OCI-LY7 (cell line): ENCODE measurements at places on chromosomes 2 and 18. TPM values are rescaled to one million over a fixed set of nuclear protein-coding genes. Genes with fewer than 3 reads are reported as not detected.
A peak's percentile ranks its signal among the peaks of the same experiment; 100 is the strongest.

DNA sequence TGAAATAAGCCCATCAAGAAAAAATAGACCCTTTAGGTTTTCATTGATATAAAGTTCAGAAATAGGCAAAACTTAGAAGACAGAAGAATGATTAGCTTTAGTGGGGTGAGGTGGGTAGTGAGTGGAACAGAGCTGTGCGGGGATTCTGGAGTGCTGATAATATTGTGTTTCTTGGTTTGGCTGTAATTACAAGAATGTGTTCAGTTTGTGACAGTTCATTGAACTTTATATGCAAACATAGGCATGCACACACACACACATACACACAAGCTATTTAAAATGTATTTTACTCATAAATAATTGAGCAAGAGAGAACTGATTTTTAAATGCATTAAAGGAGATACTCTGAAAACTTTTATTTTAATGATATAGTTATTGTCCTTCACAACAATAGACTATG lies 17.1 kb downstream of the ARHGAP15 start:
- no peak for DNase-seq

DNA sequence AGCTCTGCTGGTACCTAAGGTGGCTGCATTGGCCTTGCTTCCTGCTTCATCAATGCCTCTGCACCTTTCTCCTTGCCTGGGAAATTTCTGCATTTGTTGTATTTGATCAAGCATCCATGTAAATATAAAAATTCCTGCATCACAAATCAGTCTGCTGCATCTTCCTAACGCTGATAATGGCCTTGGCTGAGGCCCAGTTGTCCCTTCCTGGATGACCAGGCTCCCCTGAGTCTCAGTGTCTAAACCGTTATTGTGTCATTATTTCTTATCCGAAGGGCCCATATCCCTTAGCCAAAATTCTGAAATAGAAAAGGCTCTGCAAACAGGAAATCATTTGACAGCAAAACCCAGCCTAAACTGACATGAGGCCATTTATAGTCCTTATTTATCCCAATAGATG lies 62.4 kb downstream of the KLHL29 start:
- no peak for DNase-seq

IL1RN gene
- total RNA-seq = not detected in 2 replicates

DNA sequence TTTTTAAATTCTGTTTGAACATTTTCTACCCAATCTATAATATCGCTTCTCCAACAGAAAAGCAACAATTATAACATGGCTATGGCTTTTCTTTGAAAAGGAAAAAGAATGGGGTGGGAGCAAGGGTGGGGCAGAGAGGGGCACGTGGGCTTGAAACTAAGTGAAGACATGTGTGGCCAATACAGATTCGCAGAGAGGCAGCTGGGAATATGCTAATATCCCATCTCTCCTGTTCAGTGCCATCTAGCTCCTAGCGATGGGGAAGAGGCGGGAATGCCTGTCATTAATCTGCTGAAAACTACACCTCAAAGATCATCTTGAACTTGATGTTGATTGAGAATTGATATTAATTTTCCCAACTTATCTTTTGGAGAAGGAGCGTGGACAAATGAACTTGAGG lies 65.5 kb upstream of the ITGA6 start:
- no peak for DNase-seq

DNA sequence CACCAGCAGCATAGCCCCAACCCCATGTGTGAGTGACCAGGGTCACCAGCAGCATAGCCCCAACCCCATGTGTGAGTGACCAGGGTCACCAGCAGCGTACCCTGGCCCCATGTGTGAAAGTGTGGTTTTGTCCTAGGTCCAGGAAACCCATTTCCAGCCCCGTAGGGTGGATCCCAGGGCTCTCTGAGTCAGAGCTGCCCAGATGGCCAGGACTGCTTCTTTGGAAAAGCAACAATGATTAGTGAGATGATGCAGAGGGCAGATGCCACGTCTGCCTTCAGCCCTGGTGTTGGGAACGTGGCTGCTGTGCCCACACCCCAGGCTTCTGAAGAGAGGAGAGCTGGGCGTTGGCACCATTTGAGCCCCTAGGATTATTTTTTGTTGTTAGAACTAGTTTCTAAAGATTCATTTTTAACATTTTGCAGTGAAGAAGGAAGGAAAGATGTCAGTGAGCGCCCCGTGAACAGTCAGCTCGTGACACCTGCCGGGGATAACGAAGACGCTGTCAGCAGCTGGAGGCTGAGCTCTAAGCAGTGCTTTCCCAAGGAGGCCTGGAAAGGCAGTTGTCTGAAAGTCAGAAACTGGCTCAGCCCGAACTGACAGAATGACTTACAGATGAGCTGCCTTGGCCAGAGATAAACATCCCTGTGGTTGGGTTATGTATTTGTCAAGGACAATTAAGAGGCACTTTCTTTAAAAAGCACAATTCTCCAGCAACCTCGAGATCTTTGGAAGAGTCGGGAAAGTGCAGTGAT lies 32.1 kb upstream of the KCNG2 start:
- no peak for DNase-seq

DNA sequence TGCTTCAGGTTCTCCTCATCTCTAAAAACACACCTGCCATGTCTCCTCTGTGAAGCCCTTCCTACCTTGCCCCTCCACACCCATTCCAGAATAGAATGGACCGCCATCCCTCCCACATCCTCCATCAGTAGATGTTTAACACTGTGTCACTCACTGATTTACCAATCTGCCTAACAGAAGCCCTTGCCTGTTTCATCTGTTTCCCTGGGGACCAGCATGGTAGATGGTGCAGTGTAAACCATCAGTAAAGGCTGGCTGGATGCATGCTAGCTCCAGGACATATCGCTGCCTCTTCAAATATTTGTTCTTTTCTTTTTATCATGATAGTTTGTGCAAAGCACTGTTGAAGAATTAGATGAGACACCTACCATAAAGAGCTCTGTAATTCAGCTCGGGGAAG lies 271.4 kb downstream of the PIEZO2 start:
- peak; percentile 39 for DNase-seq

TEX51 gene
- not detected in 2 replicates for total RNA-seq

ITM2C gene
- total RNA-seq = not detected in 2 replicates

- DNase-seq = no peak
These were observed 289.7 kb downstream of the DYSF start for GRCh38 chr2:71742953-71743601.

DNA sequence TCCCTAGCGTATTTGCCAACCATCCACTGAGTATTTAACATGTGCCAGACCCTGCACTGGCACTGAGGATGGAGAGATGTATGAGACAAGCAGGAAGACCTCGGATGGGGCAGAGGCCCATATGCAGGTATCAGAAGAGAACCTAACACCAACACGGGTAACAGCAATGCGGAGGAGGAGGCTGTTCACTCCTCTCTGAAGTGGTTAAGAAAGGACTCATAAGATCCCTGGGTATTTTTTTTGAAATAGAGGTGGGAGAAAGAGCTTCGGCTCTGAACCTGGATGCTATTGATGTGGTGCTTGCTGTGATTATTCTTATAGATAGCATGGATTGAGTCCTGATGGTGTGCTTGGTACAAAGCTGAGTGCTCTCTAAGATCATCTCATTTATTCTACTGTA lies 418.3 kb downstream of the LPIN1 start:
- no peak for DNase-seq

DNA sequence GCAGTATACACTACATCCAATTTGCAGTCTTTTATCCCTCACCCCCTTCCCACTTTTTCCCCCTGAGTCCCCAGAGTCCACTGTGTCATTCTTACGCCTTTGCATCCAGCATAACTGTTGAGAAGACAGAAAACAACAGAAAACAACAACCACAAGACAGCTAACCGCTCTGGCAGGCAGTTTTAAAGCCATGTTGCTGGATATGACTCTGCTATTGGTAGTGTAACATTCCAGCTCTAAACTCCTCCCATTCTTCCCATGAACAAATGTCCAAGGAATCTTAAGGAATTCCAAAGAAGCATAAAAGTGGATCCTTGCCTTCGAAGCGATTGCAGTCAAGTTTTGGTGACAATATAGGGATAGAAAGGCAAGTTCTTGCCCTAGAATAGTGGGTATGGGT lies 599.1 kb downstream of the NYAP2 start:
- DNase-seq = no peak

DNA sequence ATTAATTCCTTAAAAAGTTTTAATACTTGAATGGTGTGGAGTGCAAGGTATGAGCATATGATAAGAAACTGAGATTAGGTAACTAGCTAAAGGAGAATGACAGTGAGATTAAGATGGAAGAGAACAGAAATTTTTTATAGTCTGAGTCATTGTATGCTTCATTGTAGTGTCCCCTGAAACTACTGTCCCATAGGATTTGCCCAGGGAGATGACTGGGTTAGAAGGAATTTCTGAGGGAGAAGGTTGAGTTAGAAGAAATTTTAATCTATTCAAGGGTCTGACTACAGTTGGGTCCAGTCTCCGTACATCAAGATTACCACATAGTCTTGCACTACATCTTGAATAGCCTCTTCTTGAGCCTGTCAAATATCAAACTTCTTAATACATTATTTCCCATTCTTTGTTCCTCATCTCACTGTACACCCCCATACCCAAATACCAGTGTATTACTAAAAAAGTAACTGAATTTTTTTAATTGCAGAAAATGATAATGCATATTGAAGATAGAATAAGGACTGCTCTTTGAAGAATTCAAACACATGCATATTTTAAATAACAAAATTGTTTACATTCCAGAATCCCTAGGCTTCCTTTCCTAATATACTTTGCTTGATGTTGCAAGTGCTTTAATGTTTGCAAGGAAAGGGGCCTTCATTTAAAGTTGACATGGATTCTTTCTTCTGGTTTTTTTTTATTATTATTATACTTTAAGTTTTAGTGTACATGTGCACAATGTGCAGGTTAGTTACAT lies 314.3 kb upstream of the COL3A1 start:
- no peak for DNase-seq

TMEM150A gene
- total RNA-seq = 0.74 and 1.1 TPM in 2 replicates

SDC1 gene
- total RNA-seq = 0.10 TPM in 1 of 2 replicates, not detected in the other

GRCh38 chr2:42067521-42067920 lies 19.7 kb downstream of the PKDCC start:
- no peak for DNase-seq

DNA sequence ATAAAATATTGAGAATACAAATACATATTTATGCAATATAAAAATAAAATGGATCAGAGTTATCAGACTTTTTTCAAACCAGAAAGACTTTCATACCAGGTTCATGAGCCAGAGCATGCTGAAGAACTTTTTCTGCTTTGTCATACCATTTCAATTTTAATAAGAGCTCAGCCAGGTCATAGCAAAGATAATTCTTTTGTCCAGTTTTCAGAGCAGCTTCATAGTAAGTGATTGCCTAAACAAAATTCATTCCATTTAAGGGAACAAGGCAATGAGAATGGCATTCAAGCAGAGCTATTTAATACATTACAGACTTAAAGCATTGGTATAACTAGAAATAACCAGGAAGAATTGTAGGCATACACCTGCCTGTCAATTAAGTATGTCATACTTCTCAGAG lies 42.3 kb downstream of the TTC21B start:
- no peak for DNase-seq

DNA sequence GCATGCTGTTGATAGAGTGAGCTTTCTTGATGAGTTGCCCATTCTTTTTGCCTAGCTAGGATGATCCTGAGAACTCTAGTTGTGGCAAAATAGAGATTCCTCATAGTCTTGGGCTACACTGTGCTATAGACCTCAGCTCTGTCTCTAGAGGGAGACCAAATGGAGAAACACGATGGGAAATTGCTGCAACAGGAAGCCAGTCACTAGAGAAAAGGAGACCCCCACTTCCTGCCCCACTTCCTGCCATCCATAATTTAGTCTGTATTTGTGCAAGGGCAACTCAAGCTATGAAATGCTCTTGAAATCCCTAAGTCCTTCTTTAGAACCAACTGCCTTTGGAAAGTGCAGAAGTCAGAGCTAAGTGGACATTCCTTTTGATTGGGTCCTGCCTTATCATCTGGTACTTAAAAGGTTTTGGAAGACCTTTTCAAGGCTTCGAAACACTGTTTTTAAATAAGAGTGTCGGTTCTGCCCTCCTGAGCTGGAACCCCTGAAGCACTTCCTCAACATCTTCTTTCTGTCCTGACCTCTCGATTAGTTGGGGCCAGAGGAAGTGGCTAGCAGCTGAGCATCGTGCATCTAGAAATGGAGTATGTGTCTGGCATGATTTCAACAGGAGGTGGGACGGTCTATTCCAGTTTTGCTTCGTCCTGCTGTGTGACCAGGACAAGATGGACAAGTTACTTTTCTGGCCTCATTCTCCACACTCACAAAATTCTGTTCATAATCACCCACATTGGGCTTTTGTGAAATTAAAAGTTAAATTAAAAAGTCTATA lies 8.6 kb upstream of the KCNE4 start:
- no peak for DNase-seq

SEMA4C gene
- 0.19 TPM in 1 of 2 replicates, not detected in the other for total RNA-seq

GRCh38 chr18:72160510-72161445 lies 383.4 kb downstream of the CBLN2 start:
- no peak for DNase-seq

GRCh38 chr2:3403587-3404334 lies 24.3 kb downstream of the TRAPPC12 start:
- peak; percentile 71 for DNase-seq

NHEJ1 gene
- 12.3 and 14.3 TPM in 2 replicates for total RNA-seq

DNA sequence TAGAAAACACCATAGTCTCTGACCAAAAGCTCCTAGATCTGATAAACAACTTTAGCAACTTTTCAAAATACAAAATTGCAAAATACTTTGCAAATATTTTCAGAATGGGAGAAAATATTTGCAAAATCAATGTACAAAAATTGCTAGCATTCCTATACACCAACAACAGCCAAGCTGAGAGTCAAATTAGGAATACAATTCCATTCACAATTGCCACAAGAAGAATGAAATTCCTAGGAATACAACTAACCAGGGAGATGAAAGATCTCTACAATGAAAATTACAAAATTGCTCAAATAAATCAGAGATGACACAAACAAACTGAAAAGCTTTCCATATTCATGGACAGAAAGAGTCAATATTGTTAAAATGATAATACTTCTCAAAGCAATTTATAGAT lies 327.0 kb upstream of the ZC3H15 start:
- no peak for DNase-seq

DNA sequence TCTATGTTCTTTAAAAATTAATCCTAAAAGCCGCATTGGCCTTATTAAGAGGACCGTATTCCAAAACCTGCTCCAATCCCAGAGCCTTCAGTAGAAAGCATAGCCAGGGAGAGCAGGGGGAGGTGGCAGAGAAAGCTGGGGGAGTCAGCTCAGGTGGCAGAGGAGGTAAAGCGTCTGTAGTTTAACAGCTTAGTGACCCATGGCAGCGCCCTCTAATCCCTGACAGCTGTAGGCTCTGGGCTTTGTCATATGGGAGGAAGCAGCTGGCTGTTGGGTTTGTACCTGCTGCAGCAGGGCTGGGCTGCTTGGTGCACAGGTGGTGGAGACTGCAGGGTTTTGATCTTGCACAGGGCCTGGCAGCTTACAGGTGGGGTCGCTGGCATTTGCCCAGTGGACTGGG lies 50.6 kb downstream of the THNSL2 start:
- peak; percentile 30 for DNase-seq

- DNase-seq = no peak
These were observed 93.0 kb upstream of the ATL2 start for GRCh38 chr2:38470115-38470514.

RAX gene
- not detected in 2 replicates for total RNA-seq
